ENCODE measurements at places on chromosomes 13 and 19.
A peak's percentile ranks its signal among the peaks of the same experiment; 100 is the strongest.

- no peak for DNase-seq
Observed at GRCh38 chr19:755063-755462, 4.2 kb downstream of the MISP start.

- DNase-seq: no peak
Observed at GRCh38 chr13:76379341-76380105, 506.7 kb downstream of the KCTD12 start.

- DNase-seq: no peak
Observed at GRCh38 chr13:95512424-95512823, 40.1 kb upstream of the CLDN10 start.

DNA sequence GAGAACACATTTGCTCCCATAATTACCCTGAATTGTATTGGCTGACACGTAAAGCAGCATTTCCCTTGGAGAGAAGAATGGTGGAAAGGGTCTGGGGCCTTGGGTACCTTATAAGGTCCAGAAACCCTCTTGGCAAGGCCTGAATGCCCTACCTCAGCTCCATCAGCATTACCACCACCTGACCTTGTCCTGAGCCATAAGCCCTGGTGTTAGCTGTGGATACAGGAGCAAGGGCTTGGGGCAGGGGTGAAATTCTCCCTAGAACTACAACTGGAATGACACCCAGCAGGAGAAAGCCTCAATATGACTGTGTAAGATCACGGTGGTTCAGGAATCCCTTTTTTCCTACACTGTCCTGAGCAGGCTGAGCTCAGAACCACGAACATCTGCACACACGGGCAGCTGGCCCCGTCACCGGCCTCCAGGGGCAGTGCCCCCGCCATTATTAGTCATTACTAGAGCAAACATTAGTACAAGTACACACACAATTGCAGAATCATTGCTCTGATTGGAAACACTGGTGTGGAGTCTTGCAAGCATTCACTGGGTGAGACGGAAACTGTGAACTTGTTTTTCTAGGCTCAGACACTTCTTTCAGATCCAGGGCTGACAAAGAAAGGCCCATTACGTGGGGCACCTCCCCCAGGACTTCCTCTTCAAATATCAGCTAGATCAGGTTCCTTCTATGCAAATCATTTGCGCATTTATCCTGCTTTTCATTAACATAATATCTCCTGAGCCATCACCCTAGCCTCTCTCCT, 26.8 kb upstream of the MTIF3 start:
- peak; percentile 3 for DNase-seq

GRCh38 chr13:113407531-113408393, 43.8 kb upstream of the GRTP1 start:
- DNase-seq: no peak

- no peak for DNase-seq
Observed at GRCh38 chr19:6236310-6237291, 43.2 kb downstream of the MLLT1 start.

DNA sequence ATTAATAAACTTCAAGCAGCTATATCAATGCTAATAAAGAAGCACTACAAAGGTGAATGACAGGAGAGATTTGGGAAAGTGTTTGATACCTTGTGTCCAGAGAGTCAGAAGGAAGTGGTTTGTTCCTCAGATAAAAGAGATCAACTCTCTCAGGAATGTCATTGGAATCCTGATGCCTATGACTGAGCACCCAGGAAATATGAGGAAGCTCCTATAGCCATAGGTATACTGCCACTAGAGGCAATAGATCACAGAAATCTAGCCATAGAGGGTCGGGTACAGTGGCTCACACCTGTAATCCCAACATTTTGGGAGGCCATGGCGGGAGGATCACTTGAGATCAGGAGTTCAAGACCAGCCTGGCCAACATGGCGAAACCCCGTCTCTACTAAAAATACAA, 612.6 kb downstream of the DACH1 start:
- DNase-seq: no peak

Data from stimulated activated CD4-positive, alpha-beta T cell treated with anti-CD3 and anti-CD28 coated beads, Interleukin-1b, Interleukin-23, amount 100 ng/mL, for 4 hours (primary cell).